Forelimb muscle (tissue), 1 donor: ENCODE measurements at places on chromosomes 12 and 14. TPM values are rescaled to one million over a fixed set of nuclear protein-coding genes. Genes with fewer than 3 reads are reported as not detected.

GRCh38 chr12:124623344-124624035, 56.1 kb upstream of the NCOR2 start:
- no peak for DNase-seq

DNA sequence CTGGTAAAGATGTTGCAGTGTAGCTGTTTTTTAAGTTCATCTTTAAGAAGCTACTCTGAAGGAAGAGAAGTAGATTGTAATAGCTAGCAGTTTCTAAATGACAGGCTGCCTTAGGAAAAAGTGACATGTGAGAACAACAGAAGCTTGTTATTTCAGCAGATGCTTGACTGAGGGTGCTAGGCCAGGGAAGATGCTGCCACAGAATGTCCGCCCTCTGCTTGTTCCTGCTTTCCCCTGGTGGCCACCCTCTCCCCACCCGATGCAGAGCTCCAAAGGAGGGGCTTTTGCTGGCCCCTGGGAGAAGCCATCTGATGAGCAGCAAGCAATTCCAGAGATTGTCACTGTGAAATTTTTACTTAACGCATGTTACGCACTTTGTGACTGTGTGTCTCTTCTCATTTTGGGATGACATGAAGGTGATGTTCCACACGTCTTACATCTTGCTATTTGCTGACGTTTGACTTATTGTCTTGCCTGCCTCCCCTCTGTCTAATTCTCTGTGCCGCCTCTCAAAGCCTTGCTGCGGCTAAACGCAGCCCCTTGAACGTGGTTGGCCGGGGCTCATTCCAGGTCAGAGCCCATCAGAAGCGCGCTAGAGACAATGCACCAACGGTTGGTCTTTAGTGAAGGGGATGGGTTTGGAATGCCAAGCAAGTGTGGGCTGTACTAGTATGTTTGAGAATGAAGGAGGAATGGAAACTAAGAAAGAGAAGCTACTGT, 44.8 kb downstream of the WDR20 start:
- DNase-seq = no peak

DNA sequence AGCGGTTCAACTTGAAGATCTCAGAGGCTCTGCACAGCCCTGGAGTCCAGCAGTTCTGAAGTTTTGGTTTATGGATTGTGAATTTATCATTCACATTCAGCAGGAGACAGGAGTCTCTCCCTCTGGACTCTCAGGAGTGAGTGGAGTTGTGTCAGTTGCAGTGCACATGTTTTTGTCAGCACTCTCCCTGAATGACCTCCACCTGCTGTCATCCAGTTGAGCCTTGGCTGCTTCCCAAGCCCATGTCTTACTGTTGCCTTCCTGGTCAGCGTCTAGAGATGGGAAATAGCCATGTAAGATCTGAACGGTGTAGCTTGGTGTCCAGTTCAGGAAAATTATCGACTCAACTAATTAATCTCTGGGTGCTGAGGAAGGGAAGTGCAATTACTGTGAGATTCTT, 133.2 kb downstream of the PRKCH start:
- no peak for DNase-seq

GRCh38 chr12:25757037-25757665, 201.3 kb upstream of the RASSF8 start:
- no peak for DNase-seq

Gene BMP4
- 14.9 TPM for polyA plus RNA-seq

GRCh38 chr14:65238456-65238855, 136.1 kb upstream of the MAX start:
- DNase-seq = no peak

DNA sequence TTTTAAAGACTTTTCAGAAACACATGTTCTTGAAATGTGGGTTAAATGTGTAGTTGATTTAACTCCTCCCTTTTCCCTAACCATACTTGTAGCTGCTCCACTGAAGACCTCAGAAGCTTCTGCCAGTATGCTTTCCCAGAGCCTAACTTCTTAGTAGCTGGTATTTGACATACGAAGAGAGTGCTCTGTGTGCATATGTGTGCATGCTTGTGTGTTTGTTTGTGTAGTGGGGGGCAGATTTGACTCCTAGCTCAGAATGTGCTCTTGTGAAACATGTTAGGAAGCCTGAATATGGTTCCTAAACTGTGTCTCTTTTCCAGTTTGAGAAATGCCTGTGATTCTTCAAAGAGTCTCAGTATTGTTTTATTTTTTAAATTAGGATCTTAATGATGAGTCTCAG, 420.4 kb downstream of the PCNX1 start:
- no peak for DNase-seq

Gene CAPZA3
- not detected for polyA plus RNA-seq

DNA sequence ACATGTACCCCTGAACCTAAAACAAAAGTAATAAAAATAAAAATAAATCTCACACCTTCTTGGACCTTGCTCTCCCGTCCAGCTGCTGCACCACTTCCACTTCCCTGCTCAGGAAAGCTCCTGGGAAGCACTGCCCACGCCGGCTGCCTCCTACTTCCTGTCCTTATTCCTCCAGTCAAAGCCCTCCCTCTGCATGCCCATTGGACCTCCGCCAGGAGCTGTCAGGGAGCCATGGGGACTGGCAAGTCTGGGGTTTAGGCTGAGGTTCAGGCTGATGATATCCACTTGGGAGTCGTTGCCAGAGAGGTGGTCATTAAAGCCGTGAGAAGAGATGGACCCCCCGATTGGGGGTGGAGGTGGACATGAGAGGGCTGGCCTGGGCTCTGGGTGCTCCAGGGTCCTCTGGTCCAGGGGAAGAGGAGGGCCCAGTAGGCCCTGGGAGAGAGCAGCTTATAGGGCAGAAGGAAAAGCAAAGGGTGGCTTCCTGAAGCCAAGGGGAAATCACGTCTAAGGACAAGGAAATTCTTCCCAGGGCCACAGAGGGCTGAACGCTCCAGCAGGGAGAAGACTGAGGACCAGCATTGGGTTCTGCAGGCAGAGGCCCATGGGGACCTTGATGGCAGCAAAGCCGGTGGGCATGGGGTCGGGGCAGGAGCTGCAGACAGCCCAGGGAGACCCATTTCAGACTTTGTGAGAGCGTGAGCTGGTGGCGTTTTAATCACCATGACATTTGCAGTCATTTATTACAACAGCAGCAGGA, 78.7 kb downstream of the FZD10 start:
- no peak for DNase-seq

DNA sequence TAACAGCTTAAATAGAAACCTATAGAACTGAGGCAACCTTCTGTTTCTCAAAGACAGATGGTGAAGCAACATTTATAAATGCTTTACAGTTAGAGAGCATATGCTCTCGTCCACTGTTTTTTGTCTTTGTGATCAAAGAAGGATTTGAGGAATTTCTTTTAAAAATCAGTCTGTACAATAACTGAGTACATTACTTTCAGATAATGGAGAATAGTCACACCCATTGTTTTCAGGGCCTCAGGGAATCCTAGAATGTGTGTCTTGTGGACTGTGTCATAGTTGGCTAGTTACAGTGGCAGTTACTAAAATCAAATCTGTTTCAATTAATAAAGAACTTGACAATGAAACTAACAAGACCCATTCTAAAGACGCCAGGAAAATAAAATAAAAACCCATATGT, 107.9 kb downstream of the PRKCH start:
- DNase-seq = no peak
